ENCODE measurements at places on chromosomes 1 and 21. TPM values are rescaled to one million over a fixed set of nuclear protein-coding genes. Genes with fewer than 3 reads are reported as not detected.

DNA sequence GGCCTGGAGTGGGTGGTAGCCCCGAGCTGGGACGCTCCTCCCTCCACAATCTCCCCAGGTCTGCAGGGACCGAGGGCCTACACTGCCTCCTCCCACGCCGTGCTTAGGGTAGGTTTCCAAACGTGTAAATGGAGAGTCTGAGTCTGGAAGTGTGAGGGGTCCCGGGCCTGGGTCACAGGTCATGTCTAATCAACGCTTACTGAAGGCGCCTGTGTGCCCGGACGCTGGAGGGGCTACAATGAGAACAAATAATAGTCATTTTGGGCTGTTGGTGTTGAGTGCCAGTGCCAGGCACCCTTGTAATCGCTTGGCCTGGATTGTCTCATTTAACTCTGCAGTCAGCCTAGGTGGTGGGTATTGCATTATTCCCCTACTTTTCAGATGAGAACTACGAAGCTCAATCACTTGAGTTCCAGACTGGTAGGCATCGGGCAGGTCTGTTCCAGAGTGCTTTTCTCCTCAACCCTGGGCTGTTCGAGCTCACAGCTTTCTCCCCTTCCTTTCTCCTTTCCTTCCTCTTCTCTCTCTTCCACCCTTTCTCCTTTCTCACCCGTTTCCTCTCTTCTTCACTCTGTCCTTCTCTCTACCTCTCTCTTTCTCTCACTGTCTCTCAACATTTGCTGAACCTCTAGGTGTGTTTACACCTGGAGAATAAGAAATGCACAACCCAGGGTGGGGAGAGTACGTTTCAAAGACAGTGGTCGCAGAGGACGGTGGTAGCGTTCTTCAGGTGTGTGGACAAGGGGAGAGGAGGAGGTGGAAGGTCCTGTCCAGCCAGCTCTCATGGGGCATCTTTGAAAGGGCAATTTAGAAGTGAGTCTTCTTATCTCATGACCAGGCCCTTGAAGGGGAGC, 883 bp downstream of the SLC66A1 start:
- DNase-seq, result no peak

DNA sequence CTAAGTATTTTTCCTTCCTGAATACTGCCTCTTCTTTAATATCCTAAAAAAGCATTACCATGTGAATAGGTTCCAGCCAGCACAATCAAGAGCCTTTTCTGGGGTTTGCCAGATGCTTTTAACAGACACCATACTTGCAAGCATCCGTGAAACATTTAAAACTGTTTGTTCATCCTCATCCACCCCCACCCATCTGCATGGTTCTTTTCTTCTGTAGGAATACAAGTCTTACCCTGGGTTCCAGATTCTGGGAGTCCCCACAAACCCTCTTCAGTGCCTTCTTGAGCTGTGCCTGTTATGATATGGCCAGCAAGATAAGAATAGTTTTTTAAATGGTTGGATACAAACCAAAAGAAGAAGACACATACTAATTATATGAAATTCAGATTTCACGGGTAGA, 354.9 kb upstream of the PLXNA2 start:
- no peak for DNase-seq

DNA sequence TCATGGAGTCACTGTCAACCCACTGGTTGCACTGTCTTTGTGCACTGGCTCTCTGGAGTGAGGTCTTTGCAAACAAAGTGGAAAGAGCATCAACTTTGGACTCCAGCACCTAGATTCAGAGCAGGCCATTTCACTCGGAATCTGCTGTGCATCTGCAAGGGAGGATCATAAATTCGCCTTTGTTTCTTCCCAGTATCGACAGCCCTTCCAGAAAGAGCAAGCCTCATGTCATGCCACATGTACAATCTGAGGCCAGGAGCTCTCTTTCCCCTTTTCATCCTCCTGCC, 853 bp upstream of the PCSK9 start:
- DNase-seq, result no peak

The SLC44A5 gene
- 8.0 TPM for total RNA-seq

- peak; percentile 74 for DNase-seq
Observed at GRCh38 chr1:1023700-1024099, 3.8 kb downstream of the AGRN start.

All from H7 (cell line).